Lung (tissue), 17 donors: ENCODE measurements at places on chromosomes 1 and 21.

DNA sequence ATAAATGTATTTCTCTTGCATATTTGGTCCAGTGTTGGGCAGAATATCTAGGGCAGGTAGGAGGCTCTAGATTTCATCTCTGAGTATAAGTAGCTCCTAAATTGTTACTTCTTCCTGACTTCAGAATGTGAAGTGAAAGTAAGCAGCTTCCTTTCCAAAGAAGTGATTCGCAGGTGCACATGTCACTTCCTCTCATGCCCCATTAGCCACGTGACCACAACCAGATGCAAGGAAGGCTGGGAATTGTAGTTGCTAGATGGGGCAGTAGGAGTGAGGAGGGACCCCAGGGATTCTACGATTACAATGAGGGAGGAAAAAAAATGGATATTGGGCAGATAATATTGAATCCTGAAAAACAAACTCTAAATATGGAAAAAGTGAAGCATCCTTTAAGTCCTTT lies 113.2 kb upstream of the CYYR1 start:
- no peak for DNase-seq

- DNase-seq = no peak
Measured at GRCh38 chr1:30600258-30600657, 123.1 kb downstream of the MATN1 start.

DNA sequence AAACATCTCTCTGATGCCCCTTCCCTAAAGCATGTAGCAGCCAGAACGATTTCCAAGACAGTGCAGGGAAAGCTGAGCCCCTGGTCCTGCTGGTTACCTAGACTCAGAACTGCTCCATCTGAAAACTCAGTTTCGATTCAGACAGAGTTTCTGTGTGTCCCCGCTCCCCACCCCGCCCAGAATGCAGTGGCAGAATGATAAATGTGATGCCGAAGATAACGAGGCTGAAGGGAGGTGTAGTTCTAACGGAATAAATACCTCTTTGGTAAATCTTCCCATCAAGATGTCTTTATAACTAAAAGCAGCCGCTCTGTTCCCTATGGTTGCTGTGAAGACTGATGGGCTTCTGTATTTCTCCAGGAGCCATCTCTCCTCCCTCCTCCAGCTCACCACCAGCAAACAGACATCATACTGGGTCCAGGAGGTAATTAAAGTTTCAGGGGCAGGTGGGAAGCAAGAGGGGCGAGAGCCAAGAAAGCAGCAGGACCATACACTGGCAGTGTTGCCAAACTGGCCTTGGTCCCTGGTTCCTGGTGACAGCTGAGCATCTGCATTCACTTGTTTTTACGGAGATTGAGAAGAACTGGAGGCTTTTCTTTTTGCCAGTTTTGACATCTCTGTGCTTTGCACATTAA lies 76.9 kb downstream of the DDX20 start:
- DNase-seq = no peak

DNA sequence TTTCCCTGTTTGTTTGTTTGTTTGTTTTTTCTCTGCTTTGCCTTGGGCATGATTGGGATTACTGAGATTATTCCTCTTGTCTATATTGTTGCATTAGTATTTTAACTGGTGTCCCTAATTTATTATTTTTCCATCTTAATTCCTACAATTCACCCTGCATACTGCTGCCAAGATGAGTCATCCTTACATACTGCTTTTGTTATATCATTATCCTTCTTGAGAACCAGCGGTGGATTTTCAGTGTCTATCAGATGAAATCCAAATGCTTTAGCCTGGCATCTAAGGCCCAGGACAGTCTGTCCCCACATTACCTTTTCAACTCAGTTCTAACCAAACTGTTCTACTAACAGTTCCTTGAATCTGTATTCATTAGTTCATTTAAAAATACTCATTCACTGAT lies 101.7 kb downstream of the OLFML2B start:
- DNase-seq = no peak

DNA sequence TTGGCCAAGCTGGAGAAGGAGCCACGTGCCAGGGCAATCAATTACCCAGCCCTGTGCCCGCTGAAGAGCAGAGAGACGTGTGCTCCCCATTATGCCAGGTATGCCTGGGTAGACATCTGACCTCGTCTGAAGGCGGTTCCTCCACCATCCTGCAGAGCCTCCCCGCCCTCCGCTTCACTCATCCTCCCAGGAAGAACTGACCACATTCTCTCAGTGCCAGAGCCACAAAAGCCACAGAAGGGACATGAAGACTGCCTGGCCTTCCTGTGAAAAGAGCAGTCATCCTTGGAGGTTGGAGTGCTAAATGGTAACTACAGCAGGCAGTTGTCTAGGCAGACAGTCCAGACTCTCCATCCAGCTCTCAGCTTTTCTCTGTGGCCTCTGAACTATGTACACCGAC lies 12.0 kb downstream of the SYT2 start:
- no peak for DNase-seq

DNA sequence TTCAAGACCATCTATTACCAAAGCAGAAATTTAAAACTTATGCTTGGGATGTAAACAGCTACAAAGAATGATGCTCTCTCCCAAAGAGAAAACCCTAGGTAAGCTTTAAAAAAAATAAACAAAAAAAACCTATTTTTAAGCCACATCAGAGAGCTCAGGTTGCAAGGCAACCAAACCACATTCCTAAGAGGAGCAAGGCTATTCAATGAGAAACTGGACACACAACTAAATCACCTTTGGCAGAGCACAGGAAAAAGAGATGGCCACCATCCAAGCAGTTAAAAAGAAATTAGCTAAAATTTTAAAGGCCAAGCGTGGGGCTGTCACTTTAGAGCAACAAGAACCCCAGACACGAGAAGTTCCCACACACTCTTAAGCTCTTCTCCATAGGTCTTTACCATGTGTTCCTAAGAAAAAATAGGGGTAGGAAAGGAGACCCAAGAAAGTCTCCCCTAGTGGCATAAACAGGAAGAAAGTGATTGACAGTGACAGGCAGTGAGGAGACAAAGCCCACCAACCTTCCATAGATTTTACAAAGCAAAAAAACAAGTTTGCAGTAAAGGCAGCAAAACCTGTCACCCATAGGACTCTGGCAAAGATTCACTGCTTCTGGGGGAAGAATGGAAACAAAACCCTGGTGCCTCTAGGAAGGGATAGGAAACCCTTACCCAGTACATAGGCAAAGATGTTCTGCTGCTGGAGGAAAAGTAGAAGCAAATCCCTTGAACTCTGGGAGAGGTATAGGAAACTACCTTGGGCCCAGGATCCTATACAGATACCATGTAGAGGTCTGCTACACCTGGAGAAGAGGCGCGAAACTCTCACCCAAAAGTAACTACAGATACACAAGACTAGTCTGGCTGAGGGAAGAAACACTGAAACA lies 68.5 kb downstream of the FOXJ3 start:
- peak; percentile 27 for DNase-seq

- DNase-seq = no peak
Measured at GRCh38 chr21:39924577-39925308, 57.5 kb downstream of the PCP4 start.

- DNase-seq = no peak
Measured at GRCh38 chr1:108327534-108328466, 83.9 kb upstream of the NBPF4 start.

- DNase-seq = no peak
Measured at GRCh38 chr1:186481303-186481888, 20.5 kb upstream of the PDC start.

GRCh38 chr1:226476648-226477319 lies 68.9 kb upstream of the PARP1 start:
- DNase-seq = no peak

DNA sequence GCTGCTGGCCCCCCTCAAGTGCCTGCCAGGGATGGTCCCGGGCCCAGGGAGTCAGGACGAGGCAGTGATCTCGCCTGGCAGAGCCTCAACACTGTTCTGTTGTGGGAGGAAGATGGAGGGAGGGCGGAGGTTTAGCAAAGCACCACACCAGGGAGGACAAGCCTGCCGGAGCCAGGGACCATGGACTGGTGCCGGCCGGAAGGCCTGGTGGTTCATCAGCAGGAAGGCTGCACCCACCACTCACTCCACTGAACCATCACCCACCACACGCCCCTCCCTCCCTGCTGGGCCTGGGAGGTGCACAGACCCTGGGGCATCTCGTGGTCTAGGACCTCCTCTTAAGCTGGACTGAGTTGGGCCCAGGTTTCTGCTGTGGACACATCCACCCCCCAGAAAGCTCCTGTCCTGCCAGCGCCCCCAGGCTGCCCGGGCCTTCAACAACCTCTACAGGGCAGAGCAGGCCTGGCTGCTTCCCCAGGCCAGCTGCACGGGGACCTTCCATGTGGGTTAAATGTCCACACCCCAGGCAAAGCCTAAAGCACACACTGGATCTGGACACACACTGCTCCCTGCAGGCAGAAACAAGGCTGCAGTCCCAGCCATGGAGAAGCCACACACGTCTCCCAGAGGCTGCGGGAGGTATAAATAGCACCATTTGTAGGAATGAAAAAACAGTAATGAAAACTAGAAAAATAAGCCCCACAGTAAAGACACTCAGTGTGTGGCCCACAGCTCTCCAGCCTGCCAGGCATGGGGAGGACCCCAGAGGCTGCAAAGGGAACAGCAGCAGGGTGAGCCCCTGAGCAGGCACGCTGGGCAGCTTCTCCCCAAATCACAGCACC lies 10.4 kb upstream of the TMEM240 start:
- DNase-seq = peak; percentile 43

DNA sequence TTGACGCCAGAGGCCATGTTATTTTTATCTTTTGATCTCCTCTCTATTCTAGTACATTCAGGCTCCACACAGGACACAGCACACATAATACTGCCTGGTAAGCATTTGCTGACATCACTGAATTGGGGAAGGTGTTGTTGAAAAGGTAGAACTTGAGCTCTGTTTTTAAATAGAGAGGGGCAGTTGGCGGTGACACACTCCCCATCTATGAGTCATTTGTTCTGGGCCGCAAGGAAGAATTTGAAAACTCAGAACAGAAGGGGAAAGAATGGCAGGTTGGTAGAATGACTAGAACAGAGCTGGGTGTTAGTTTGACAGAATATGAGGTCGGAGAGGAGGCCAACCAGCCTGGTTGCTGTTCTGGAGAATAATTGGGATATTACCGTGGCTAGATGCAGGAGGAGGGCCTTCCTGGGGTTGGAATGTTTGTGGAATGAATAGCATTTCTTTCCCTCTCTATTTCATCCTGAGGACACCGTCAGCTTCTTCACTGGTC lies 52.1 kb upstream of the ERRFI1 start:
- no peak for DNase-seq

GRCh38 chr1:244050835-244051444 lies at the start of gene ZBTB18:
Gene ZBTB18, plus strand, starts transcription at chr1:244051283. Its CDS starts 149 bp downstream, at chr1:244051432.
- peak; percentile 61 for DNase-seq

DNA sequence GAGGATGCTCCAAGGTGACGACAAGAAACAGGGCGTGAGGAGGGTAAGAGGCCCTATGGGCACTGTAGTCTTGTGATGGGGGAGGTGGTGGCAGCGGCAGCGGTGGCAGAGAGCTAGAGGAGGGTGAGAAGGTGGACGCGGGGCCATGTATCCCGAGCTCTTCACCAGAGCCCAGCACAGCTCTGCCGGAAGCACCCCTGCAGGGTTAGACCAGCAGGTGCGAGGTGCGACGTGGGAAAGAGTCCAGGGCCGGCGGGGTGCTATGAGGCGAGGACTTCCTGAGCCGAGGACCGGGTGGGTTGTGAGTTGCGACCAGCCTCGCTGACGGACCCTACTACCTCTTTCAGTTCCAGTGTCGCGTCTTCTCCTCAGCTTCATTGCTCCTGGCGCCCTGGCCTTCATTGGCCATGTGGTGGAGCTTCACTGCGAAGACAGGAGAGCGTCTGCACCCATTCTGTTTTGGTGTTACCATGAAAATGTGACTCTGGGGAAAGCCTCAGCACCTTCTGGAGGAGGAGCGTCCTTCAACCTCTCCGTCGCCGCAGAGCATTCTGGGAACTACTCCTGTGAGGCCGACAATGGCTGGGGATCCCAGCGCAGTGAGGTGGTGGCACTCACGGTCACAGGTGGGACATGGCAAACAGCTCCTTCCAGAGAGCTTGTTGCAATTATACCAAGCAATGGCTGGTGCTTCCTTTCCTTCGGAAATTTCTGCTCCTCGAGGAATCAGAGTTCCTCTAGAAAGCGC lies 67.9 kb upstream of the KIRREL1 start:
- no peak for DNase-seq

- DNase-seq = no peak
Measured at GRCh38 chr1:201751872-201752271, 77.1 kb upstream of the IPO9 start.

- DNase-seq = no peak
Measured at GRCh38 chr1:171166361-171166760, 18.7 kb upstream of the FMO2 start.

DNA sequence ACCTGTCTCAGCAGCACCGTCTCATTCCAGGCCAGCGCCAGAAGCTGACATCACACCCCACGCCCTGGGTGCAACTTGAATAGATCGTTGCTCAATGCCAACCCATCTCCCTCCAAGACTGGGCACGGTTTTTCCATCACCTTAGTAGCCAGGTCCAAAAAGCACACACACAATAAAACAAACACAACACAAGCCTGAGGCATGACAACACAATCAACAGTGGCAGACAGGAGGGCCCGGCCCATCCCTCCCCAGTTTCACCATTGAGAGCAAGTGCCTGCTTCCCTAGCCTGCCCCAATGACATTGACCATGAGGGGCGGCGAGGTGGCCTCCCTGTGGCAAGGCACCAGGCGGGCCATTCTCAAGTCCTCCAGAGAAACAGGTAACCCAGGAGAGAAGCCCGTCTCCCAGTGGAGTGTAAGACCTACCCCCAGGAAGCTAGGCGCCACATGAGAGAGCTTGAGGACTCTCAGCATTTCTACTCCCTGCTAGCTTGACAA lies 2.7 kb downstream of the IFFO2 start:
- DNase-seq = no peak

DNA sequence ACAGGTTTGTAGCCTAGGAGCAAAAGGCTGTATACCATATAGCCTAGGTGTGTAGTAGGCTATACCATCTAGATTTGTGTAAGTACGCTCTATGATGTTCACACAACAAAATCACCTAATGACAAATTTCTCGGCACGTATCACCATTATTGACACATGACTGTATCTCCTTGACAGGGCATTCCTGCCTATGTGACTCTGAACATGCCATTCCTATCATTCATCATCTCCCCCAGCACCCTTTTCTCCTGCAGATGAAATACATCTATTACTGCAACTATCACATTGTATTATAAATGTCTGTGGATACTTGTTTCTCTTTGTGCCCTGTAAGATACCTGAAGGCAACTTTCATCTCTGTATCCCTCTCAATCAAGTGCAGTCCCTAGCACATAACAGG lies 29.9 kb downstream of the TP53BP2 start:
- no peak for DNase-seq

- no peak for DNase-seq
Measured at GRCh38 chr1:200654660-200655059, 15.0 kb downstream of the DDX59 start.
